ENCODE measurements at places on chromosomes 4 and X.

DNA sequence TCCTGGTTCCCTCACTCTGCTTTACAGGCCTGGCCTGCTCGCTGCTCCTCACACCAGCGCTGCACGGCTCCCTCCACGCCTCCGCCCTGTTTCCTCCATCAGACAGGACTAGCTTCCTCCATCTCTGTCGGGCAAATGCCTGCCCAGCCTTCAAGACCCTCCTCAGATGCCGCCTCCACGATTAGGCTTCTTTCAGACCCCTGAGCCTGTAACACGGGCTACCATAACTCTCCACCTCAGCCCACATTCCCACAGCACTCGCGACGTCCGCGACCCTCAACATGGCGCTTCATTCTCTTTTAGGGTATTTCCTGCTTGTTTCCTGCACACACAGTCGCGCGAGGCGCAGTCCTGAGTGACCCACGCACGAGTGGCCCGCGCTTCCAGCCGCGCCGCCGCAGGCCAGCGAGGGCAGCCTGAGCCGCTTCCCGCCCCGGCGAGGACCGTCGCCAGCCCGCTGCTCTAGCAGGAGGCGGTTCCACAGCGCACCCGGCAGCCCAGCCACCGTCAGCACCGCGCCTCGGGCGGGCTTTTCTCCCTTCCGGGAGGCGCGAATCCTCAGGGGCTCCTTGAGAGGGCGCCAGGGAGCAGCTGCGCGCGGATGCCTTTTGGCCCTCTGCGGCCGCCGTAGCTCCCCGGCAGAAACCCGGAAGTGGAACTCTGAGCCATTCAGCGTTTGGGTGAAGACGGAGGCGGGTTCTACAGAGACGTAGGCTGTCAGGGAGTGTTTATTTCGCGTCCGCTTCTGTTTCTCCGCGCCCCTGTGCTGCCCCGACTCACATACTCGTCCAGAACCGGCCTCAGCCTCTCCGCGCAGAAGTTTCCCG, at the start of gene FRG1:
Gene FRG1, plus strand, starts transcription at position 695 of the 827 bp plus-strand sequence. CDS start 138 bp downstream, outside the sequence.
- no peaks in the 10 kb centered on the region for H3K27me3 ChIP-seq
- peak within 1 kb of the TSS; percentile 96 for H3K27ac ChIP-seq
- H3K36me3 ChIP-seq, result peaks cover 30% of the 10 kb centered on the region
- H3K4me1 ChIP-seq, result peaks cover 48% of the 10 kb centered on the region

- no peaks in the 10 kb centered on the region for H3K27me3 ChIP-seq
- DNase-seq, result no peak
- H3K36me3 ChIP-seq, result no peaks in the 10 kb centered on the region
Measured at GRCh38 chr4:43244688-43245382, 352.3 kb downstream of the GRXCR1 start.

DNA sequence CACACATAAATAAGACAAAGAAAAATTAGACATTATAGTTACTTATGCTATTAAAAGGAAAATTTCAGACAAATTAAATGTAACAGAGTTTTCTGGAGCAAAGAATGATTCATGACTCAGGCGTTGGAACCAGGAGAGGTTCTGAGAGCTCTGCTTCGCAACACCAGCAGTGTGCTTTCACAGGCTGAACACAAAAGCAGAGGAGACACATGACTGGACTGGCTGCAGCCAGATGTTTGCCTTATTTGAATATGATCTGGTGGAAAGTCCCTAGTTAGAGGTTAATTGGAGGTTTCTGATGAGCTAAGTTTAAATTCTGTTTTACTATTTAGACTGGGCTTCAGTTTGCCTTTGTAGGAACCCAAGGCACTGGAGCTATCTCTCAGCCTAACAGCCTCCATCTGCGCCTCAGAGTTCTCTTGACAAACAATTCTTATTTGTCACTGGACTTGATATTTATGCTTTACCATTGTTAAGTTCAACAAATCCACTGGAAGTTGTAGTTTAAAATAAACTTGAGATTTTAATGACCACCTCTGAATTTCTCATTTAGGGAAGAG, 16.2 kb downstream of the BOD1L1 start:
- no peaks in the 10 kb centered on the region for H3K27me3 ChIP-seq
- H3K4me1 ChIP-seq, result peaks cover 14% of the 10 kb centered on the region
- no peak overlapping the region for H3K4me3 ChIP-seq
- H3K36me3 ChIP-seq, result peaks cover 44% of the 10 kb centered on the region
- no peak for DNase-seq

DNA sequence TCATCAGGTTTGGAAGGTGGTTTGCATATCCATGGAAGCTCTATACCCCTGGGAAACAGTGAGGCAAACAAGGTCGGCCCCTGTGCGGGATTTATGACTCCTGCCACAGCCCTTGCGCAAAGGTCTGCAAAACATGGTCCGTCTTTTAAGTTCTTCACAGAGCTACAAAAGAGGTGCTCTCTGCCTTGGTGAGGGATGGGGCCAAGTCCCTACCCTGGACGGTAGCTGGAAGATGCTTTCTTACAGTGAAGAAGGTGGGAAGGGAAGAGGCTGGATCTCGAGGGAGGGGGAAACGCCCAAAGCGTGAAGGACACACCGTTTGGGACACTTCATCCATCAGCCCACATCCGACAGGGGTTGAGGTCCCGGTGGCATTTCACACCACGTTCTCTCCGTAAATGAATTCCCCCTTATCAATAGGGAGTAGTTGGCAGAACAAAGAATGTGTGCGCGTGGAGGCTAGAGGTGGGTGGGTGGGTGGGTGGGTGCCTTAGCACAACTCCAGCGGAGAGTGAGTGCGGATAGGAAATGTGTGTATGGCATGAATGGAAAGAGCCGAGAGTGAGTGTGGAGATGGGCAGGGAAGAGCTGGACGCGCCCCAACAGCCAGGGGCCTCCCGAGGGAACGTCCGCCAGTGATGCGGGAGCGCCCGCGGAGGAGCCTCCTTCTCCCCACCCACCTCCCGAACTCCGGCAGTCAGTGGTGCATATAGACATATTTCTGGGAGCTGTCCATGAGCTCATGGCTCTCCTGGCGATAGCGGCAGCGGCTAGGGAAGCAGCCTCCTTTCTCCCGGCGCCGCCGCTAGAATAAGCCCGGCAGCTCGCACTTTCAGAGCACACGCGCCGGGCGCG, 68.3 kb downstream of the LARP7 start:
- no peaks in the 10 kb centered on the region for H3K36me3 ChIP-seq
- peaks cover 55% of the 10 kb centered on the region for H3K27me3 ChIP-seq
- H3K4me3 ChIP-seq, result peak overlapping the region; percentile 87

GRCh38 chr4:70600305-70600704, 8.2 kb downstream of the AMBN start:
- H3K27me3 ChIP-seq, result no peaks in the 10 kb centered on the region
- no peak overlapping the region for H3K27ac ChIP-seq
- H3K36me3 ChIP-seq, result no peaks in the 10 kb centered on the region
- H3K4me1 ChIP-seq, result no peaks in the 10 kb centered on the region
- no peak for DNase-seq

GRCh38 chr4:10977534-10977933, 293.0 kb upstream of the CLNK start:
- H3K4me1 ChIP-seq, result peaks cover 6% of the 10 kb centered on the region
- H3K27ac ChIP-seq, result no peak overlapping the region
- no peak overlapping the region for H3K4me3 ChIP-seq
- no peaks in the 10 kb centered on the region for H3K27me3 ChIP-seq
- no peak for DNase-seq

DNA sequence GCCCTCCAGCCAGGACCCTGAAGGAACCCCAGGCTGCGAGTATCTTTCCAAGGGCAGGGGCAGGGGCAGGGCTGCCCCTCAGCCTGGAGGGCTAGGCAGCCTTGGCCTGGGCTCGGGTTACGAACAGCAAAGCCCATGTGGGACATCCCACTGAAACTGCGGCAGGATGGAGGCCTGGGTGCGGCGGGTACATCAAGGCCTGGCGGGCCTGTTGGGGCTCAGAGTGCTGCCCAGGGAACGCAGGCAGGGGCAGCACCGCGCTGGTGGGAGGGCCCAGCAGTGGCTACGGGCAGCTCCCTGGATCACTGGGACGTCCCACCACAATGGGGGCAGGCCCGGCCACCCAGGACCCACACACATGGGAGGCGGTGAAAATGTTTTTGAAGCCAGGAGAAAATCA, 10.9 kb downstream of the NAT8L start:
- DNase-seq, result no peak
- no peak overlapping the region for H3K27ac ChIP-seq
- no peak overlapping the region for H3K4me3 ChIP-seq
- no peaks in the 10 kb centered on the region for H3K27me3 ChIP-seq

DNA sequence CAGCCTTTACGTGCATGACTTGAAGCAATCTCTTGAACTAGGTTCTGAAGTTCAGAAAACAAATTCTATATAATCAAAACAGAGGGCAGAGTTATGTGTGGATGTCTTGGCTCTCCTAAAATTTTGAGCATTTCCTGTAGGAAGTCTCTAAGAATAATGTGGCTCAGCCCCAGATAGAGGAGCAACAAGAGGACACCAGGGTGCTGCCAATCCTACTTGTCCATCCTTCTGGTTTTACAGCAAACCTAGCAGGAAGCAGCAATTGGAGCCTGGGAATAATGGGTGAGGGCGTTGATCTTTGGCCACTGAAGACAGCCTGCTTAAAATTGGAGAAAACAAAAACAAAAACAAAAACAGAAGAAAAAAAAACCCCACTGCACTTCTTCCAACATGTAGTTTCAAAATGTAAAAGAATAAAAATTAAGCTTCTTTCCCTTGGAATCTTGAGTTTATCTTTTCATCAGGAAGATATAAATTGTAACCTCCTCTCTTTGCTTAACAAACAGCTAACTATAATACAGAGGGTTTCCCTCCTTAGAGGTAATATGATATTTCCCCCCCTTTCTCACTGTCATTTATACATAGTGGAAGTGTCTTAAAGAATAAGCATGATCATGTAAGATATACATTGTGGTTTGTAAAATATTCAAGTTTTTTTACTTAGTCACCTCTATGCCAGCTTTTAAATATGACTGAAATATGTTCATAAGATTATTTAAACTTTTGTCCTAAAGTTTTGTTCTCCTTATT, 130.6 kb downstream of the FBXO8 start:
- H3K27ac ChIP-seq, result no peak overlapping the region
- H3K4me3 ChIP-seq, result no peak overlapping the region

GRCh38 chr4:153183146-153183545, 21.1 kb upstream of the TRIM2 start:
- no peak overlapping the region for H3K27ac ChIP-seq
- H3K4me3 ChIP-seq, result no peak overlapping the region
- H3K27me3 ChIP-seq, result peaks cover 2% of the 10 kb centered on the region
- no peak for DNase-seq
- H3K36me3 ChIP-seq, result no peaks in the 10 kb centered on the region

GRCh38 chrX:124328765-124329164, 3.7 kb upstream of the TEX13D start:
- no peaks in the 10 kb centered on the region for H3K36me3 ChIP-seq
- H3K4me1 ChIP-seq, result peaks cover 5% of the 10 kb centered on the region
- H3K27me3 ChIP-seq, result no peaks in the 10 kb centered on the region
- no peak overlapping the region for H3K27ac ChIP-seq
- no peak overlapping the region for H3K4me3 ChIP-seq
- no peak for DNase-seq

DNA sequence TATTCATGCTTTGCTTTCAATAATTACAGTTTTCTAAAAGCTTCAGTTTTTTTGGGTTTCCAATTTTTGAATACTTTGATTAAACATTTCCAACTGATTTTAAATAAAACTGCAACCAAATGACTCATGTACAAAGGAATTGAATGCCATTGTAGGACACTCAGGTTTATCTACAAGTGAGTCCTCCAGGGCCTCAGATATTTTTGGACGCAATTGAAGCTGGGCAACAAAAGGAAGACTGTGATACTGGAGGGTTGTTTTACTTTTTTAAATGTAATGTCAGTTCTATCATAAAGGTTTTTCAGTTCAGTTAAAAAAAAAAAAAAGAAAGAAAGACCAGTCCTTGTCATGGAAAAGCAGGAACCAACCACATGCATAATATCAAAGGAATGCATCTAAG, 64.2 kb downstream of the MAGEA10 start:
- H3K4me3 ChIP-seq, result no peak overlapping the region
- H3K27ac ChIP-seq, result no peak overlapping the region
- no peaks in the 10 kb centered on the region for H3K36me3 ChIP-seq
- DNase-seq, result no peak

DNA sequence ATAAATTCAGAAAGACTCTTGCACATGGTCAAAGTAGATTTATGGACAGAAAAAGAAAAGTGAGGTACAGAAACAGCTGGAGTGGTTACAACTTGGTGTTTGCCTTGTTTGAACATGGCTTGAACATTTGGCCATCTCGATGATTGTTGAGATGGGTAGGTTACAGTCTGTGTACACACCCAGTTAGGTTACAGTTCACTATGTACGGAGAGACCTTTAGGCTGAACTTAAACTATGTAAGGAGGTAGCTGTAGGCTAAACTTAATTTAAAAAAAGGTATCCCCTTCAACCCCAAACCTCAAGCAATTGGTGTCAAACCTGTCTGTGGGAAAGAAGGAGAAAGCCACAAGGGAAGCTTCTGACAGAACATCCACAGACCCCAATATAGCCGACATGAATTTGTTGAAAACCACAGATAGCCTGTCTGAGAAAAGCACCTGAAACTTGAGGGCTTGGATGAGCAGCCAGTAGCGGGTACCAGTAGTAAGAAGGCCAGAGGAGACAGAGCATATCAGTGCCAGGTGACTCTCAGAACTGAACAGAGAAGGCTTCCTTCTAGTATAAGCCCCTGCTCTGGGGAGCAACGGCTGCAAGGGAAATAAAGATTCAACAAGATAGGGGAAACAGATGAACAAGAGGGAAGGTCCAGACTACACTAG, 247.9 kb upstream of the GALNTL6 start:
- H3K27ac ChIP-seq, result no peak overlapping the region
- no peaks in the 10 kb centered on the region for H3K36me3 ChIP-seq
- DNase-seq, result no peak
- no peaks in the 10 kb centered on the region for H3K27me3 ChIP-seq

GRCh38 chr4:156615066-156615531, 356.5 kb downstream of the PDGFC start:
- no peak overlapping the region for H3K27ac ChIP-seq
- H3K36me3 ChIP-seq, result no peaks in the 10 kb centered on the region
- no peak for DNase-seq
- H3K27me3 ChIP-seq, result no peaks in the 10 kb centered on the region

GRCh38 chrX:1533058-1533457, 3.9 kb downstream of the P2RY8 start:
- peaks cover 19% of the 10 kb centered on the region for H3K4me1 ChIP-seq
- H3K36me3 ChIP-seq, result peaks cover 7% of the 10 kb centered on the region
- H3K27me3 ChIP-seq, result no peaks in the 10 kb centered on the region
- peak overlapping the region; percentile 6 for H3K4me3 ChIP-seq

GRCh38 chrX:40171513-40172400, 74.0 kb upstream of the BCOR start:
- no peaks in the 10 kb centered on the region for H3K36me3 ChIP-seq
- peak overlapping the region; percentile 99 for H3K27ac ChIP-seq
- no peaks in the 10 kb centered on the region for H3K27me3 ChIP-seq
- no peak for DNase-seq
- peak overlapping the region; percentile 94 for H3K4me3 ChIP-seq

GRCh38 chr4:170591076-170591475, 501.3 kb upstream of the AADAT start:
- DNase-seq, result no peak
- H3K27me3 ChIP-seq, result no peaks in the 10 kb centered on the region
- no peaks in the 10 kb centered on the region for H3K36me3 ChIP-seq
- H3K4me3 ChIP-seq, result no peak overlapping the region

All from naive thymus-derived CD8-positive, alpha-beta T cell (primary cell).